ENCODE measurements at places on chromosomes 6 and 20.
A peak's percentile ranks its signal among the peaks of the same experiment; 100 is the strongest.

- peak; percentile 82 for DNase-seq
Measured at GRCh38 chr20:62583424-62583920, 58.8 kb upstream of the SLCO4A1 start.

DNA sequence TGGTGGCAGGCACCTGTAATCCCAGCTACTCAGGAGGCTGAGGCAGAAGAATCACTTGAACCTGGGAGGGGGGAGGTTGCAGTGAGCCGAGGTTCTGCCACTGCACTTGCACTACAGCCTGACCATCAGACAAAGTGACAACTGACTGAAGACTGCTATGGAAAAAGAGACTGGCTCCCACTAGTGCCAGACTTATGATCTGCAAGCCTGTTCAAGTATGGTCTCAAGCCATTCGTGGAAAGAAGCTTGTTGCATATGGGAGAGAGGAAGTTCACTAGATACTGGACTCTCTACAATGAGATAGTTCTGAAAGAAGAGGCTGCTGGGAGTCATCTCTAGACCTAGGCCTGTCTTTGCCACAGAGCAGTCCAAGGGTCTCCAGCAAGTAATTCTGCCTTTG lies 26.7 kb downstream of the MDN1 start:
- peak; percentile 47 for DNase-seq

GRCh38 chr6:166078294-166078693 lies 89.4 kb downstream of the TBXT start:
- no peak for DNase-seq

DNA sequence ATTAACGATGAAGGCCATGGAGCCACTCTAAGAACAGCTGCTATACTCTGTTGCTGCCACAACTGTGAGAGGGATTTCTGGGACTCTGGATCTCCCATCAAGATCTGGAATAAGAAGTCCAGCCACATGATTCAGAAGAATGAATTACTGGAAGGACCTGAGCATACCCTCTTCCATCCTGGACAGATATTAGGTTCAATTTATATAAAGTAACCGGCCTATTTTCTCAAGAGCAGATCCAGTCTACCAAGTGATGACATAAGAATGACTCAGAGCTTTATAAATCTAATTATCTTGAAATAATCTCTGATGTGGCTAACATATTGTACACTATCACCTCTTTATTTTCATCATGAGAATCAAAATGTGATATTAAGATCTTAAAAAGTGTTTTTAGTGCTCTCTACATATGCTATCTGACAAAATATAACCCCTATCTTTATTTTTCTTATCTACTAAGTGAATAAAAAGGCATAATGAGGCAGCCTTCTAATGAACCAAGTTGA lies 45.1 kb downstream of the COL9A1 start:
- DNase-seq, result no peak

DNA sequence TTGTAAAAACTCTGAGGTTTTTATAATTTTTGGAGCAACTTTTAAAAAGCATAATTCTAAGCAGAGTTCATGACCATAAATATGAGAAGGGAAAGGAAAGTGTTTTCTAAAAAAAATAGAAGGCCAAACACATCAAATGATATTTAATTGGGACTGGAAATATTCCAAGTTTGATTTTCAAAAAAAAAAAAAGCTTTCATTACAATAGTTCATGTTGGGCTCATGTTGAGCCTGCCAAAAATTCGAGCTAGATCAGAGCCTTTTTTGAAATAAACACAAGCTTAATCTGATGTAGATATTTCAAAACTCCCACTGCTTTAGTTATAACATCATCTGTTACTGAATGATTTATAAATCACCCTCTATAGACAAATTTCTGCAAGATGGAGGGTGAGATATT lies 163.4 kb upstream of the DEFB112 start:
- DNase-seq, result no peak

GRCh38 chr20:4384961-4385360 lies 336.7 kb upstream of the PRND start:
- no peak for DNase-seq

DNA sequence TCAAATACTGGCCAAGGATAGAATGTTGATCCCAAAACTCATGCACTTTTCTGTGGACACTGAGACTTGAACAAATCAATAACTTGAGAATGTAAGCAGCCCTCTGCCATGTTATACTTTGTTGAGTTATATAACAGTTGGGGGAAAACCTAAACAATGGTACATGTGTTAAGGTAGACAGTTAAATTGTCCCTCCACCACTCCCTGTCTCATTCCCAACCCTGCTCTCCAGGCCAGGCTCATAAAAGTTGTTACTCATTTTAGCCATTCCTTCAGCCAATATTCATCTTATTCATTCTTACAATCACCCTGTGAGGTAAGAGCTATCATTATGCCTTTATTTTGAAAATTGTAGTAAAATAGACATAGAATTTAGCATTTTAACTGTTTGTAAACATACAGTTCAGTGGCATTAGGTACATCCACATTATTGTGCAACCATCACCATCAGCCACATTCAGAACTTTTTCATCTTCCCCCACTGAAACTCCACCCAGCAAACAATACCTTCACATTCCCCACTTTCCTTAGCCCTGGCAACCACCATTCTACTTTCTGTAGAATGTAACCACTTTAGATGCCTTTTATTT lies 38.2 kb upstream of the IER3 start:
- no peak for DNase-seq

DNA sequence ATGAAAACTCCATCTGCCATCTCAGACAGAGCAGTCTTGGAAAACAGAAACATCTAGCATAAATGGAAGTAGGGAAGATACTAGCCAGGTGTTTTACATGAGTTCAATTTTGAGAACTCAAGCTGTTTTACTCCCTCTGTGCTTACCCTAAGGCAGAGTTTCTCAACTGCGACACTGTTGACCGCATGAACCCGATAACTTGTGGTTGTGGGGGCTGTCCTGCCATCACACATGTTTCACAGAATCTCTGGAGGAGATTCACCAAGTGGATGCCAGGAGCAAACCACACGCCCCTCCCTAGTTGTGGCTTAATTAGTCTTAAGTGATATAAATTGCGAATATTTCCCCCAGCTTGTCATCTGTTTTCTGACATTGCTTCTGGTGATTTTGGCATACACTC lies 2.3 kb upstream of the SERPINB6 start:
- DNase-seq, result no peak

DNA sequence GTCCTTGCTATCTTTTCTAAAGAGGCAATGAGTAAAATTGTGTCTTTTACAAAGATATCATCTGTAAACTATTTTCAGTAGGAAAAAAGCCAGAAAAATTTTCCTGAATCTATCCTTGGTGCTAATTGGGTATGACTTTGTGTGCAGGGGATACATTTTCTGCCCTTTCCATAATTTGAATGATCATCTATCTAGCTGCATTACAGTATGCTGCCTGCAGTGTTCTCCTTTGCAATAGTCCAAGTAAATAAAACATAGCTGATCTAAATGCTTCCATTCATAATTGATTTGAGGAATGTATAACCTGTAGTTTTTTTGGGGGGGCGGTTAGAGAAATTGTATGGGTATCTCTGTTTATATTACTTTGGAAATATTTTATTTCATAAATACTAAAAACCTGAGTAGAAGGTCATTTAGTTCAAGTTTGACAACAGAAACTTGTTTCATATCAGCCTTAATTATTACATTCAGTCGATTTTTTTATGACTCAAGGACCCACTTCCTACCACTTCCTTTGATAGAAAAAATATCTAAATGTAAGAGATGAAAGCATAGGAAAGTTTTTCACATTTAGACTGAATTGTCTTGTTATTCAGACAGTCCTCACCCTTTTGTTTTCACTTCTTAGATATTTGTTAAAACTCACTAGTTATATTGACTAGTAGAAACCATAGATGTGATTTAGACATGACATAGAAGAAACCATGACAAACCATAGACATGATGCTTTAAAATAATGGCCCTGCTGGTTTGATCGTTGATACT lies 75.3 kb downstream of the AIG1 start:
- no peak for DNase-seq

GRCh38 chr6:118123503-118124037 lies 216.5 kb downstream of the SLC35F1 start:
- DNase-seq, result no peak

- DNase-seq, result no peak
Measured at GRCh38 chr6:157329829-157330228, 6.5 kb upstream of the TMEM242 start.

GRCh38 chr6:21375151-21376116 lies 218.1 kb upstream of the SOX4 start:
- no peak for DNase-seq

DNA sequence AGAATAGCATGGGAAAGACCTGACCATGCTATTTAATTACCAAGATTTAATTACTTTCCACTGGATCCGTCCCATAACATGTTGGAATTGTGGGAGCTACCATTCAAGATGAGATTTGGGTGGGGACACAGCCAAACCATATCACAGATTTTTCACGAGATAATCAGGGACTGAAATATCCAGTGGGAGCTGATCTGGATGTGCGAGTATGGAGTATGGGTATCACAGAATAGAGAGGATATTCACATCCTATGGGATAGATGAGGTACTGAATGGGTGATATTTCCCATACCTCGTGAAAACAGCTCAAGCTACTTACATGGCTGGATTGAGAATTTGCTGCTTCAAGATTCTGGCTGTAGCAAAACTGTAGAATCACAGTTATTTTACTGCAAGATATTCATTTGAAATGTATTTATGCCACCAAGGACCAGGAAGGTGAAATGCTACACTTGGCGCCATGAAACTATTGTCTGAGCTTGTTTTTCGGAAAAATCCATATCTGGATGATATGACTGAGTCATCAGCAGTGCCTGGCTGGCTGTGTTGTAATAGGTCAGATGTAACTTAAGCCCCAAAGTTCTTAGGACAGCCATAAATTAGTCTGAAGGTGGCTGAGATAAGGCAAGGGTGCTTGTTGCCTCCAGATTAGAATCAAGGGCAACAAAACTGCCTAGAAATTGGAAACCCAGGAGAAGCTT lies 29.8 kb downstream of the KCNS1 start:
- no peak for DNase-seq

Measured in H7 (cell line).